GM18507 (cell line): ENCODE measurements at places on chromosomes 7 and 10.

DNA sequence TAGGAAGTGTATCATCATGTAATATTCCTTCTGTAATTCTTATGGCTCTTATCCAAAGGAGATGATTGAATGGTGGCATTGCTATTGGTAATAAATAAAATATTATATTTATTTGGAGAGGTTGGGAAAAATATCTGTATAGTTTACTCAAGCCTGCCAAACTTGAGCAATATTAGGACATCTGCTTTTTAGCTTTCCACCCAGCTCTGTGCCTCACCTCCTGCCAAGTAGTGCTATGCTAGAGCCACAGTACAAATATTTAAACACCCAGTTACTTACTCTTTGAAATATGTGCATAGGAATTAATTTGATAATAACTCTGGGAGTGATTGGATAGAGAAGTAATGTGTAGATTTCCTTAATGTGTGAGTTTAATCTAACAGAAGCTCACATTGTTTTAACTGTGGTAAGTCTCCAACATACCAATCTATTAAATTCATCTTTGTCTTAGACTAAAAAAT is 129.2 kb downstream of the BBS9 start:
- DNase-seq, result no peak

DNA sequence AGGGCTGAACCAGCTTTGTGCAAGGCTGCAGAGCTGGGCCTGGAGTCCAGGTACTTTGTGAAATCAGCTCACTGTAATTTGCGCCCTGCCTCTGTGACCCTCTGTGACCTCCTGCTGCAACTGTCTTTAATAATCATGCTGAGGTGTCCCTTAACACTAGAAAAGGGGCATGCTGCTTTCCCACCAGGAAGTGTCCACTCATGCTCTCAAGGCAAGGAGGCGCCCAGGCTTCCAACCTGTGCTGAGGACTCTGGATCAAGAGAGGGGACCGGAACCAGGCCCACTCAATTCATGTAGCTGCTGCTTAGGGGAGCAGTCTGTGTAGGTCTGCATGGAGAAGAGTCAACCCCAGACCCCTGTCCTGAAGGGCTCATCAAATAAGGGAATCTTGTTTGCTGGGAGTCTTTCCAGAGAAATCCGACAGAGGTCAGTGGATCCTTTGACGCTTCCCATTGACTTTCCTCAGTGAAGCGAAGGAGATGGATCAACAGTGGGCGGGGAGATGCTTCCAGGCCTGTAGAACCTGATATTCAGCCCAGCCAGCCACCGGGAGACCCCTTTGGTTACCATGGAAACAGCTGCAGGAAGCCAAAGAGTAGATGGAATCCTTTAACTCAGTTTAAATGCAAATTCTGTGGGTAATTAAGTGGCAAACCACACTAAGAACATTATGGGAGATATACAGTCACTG is 945.9 kb downstream of the GRID1 start:
- DNase-seq, result no peak

DNA sequence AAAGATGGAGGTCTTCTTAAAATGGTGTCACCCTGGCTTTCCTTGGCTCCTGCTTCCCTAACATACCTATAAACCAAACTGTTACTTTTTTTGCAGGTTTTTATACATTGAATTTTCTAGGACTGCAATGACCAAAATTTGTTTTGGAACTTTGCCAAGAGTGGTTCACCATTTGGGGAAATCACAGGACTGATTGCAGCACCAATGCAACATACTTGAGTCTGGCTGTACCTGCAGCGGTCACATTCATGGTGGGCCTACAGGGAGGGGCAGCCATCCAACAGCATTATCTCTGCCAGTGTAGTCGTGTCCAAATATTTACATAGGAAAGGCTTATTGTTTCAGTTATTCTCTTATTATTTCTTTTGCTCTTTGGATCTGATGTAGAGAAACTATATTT is 69.0 kb downstream of the HACD1 start:
- no peak for DNase-seq

- no peak for DNase-seq
Measured at GRCh38 chr10:5809527-5810154, 3.6 kb downstream of the GDI2 start.

DNA sequence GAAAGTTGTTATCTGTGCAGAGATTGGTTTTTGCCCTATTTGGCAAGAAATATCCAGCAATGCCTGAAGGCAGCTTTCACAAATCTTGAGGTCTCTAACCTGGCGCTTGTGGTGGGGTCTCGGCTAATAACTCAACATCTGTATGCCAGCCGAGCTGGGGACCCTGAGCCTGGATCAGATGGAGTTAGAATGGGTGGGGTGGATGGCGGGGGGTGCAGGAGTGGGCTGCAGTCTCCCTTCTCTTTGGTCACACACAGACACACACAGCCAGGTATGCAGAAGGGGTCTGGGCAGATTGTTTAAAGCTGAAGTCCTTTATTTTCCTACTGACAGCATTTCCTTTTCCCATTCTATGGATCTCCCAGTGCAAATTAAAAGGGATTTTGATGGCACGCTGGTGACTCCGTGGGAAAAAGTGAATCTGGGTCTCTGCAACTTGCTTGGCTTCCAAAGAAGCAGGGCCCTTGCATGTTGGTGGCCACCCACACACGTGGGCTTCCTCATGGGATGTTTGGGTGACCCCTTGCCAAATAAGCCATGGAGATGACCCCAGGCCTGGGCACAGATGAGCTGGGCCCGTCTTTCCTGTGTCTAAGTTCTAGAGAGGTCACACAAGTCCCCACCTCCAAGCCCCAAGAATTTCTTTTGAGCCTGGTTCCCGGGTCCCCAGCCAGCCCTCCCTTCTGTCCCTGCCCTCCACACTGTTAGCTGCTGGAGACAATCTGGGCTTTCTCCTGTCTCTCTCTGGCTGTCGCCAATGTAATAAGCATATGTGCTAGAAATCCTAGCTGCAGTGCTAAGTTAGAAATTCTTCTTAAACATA is 39.9 kb upstream of the EMX2 start:
- DNase-seq, result no peak

DNA sequence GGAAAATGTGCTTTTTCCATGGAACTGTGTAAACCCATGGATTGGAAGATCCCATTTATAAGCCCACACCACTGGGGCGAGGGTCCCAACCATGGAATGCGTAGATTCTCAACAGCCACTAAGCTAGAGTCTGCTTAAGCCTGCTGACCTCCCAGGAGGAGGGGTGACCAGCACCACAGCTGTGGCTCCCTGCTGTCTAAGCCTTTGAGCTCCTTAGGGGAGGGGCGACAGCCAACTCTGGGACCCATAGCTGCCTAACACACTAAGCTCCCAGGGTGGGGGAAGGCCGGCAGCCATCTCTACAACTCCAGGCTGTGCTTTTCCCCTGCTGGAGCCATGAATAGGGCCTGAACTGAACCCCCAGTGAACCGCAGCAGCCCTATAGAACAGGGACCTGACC is 249.8 kb upstream of the HPS1 start:
- no peak for DNase-seq

- peak; percentile 30 for DNase-seq
Measured at GRCh38 chr10:4131407-4132215, 346.6 kb upstream of the KLF6 start.

GRCh38 chr10:49834976-49835375 is 72.9 kb upstream of the OGDHL start:
- no peak for DNase-seq

GRCh38 chr10:7006566-7006965 is 404.3 kb downstream of the SFMBT2 start:
- DNase-seq, result no peak

DNA sequence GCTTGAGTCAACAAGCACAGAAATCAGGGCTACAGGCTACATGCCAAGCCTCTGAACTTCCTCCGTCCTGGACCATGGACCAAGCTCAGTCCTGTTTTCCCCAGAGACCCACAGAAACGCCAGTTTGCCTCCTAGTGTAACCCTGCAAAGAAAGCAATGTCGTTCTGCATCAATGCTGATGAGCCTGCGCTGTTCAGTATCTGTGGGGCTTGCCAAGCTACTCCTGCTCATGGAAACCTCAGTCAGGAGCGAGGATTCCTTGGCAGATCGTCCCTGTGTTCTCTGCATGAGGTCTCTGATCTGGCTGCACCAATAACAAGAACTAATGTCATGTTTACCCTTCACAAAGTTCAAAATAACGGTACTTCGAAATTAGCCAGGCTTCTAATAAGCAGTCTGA is 495.5 kb upstream of the C7orf33 start:
- DNase-seq, result no peak

DNA sequence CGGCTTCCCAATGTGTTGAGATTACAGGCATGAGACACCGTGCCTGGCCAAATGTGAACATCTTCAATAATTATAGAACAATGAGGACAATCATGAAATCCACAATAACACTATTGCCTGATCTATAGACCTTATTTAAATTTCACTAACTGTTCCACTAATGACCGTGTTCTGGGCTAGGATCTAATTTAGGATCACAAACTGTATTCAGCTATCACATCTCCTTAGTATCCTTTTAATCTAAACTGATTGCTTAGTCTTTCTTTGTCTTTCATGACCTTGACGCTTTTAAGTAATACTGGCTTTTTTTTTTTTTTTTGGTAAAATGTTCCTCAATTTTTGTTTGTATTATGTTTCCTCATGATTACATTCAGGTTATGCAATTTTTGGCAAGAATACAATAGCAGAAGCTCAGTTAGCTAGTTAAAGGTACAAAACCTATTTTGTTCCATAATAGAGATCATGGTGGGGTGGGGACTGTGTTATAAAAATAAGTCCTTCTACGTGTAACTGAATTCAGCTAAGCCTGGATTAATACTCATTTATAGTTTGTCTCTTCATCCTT is 158.4 kb downstream of the AOAH start:
- no peak for DNase-seq
